ENCODE measurements at places on chromosomes 12 and 14.

DNA sequence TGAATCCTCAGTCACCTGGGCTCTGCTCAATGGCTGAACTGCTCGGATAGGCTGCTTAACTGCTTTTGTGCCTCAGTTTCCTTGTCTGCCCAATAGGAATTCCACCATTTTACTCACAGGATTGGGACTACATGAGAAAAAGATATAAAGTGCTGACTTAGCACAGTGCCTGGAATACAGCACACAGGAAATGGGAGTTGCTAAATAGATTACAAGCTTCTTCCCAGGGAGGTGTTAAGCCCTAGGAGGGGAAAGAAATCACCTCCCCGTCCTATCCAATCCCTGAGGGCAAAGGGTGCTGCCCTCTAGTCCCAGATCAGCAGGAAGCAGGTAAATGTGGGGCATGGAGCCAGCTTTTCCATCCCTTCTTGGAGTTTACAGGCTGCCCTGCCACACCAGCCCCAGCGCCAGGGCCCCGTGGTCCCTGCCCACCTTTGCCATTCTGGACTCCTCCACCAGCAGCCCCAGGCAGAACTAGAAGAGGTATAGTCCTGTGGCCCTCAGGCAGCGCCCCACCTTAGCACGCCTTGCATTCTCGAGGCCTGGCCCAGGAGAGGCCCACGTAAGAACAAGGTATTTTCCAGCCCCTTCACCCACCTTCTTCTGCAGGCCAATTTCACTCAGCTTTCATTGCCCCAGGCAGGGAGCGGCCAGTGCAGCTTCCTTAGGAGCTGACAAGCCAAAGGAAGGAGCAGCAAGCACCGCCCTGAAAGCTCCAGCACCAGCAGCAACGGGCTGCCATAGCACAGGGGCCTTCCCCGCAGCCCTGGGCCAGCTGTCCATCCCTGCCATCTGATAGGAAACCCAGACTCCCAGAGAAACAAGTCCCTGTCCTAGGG lies 28.8 kb upstream of the RPLP0 start:
- DNase-seq: no peak

DNA sequence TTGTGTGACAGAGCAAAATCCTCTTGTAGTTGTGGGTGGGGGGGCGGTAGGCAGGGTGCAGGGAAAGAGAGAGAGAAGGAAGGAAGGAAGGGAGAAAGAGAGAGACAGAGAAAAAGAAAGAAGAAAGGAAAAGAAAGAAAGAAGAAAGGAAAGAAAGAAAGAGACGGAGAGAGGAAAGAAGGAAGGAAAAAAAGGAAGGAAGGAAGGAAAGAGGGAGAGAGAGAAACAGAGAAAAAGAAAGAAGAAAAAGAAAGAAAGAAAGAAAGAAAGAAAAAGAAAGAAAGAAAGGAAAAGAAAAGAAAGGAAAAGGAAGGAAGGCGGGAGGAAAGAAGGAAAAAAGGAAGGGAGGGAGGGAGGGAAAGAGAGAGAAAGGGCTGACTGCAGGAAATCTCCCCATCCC lies 17.6 kb upstream of the FAIM2 start:
- DNase-seq: no peak

DNA sequence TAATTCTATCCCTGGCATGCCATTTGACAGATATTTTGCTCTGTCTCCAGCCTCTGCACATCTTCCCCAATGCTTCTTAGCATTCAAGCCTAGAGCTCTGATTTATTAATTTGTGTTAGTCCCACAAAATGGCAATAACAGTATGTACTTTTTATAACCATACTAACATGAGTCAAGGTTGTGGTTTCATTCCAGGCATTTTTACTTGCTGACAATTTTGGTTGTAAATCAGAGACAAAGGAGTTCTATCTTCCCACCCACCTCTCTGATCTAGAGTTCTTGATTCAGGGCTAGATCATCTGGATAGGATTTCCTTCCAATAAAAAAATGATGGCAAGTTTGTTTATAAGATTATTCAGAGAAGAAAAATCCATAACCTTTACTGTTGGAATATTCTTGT lies 18.5 kb upstream of the CISTR start:
- no peak for DNase-seq

DNA sequence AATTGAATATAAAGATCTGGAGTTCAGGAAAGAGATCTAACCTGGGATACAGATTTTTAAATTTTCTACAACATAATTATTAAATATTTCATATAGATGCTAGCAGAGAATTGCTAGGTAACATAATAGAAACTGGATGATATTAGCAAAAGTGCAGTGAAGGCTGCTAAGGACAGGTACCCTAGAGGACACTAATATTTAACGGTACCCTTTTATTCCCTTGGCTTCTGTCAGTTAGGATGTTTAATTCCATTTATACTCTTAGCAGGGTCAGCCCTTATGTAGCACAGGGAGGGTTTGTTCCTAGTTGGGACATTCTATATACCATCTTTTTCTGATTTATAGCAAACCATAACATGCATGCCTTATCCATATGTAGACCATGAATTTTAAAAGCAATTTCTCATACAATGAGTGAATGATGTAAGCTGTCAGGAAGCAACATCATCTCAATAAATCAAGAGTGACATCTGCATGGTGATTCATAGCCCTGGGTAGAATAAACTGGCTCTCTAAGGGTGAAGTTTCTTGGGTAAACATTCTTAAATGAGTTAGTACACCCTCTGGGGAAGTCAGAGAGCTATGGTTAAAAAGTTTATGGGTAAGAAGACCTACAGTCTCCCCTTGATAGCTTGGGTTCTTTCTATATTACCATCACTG lies 404.4 kb upstream of the MGAT4C start:
- no peak for DNase-seq

Data from hematopoietic multipotent progenitor cell treated with erythropoietin and hydrocortisone succinate and interleukin-3 and kit ligand, for 8 days (in vitro differentiated cells).